WTC11 (cell line): ENCODE measurements at places on chromosomes 5 and 9. TPM values are rescaled to one million over a fixed set of nuclear protein-coding genes. Genes with fewer than 3 reads are reported as not detected.

DNA sequence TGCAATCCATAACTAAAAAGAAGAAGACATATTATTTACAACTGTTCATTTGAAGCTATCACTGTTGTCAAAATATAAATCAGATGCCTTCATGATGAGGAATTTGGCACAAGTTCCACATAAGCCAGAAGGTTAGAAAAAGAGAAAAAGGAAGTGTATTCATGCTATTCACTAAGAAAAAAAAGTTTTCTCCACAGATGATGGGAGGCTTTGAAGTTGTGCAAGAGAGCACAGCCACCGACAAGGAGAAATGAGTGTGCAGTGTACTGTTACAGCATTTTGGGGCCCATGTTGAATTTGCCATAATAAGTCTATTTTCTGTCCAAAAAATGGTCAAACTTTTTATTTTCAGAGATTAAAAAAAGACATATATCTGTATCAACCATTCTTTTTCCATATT lies 32.9 kb upstream of the IFNK start:
- H3K27ac ChIP-seq = no peak overlapping the region
- no peaks in the 10 kb centered on the region for H3K27me3 ChIP-seq
- peaks cover 51% of the 10 kb centered on the region for H3K4me1 ChIP-seq
- DNase-seq = no peak
- H3K36me3 ChIP-seq = peaks cover 34% of the 10 kb centered on the region

GRCh38 chr5:15452781-15453180 lies 47.2 kb upstream of the FBXL7 start:
- H3K27me3 ChIP-seq = 0 out of 2 replicates have a peak, but pooled peaks cover 3% of the 10 kb centered on the region
- H3K36me3 ChIP-seq = no peaks in the 10 kb centered on the region
- DNase-seq = no peak

FAM221B gene
- total RNA-seq = 0.11 TPM in 1 of 3 replicates, not detected in the others

AGXT2 gene
- not detected in 3 replicates for total RNA-seq

GRCh38 chr9:32884482-32884881 lies 101.1 kb downstream of the TMEM215 start:
- no peak overlapping the region for H3K4me3 ChIP-seq
- DNase-seq = no peak
- no peak overlapping the region for H3K27ac ChIP-seq
- H3K27me3 ChIP-seq = no peaks in the 10 kb centered on the region
- peaks cover 5% of the 10 kb centered on the region for H3K4me1 ChIP-seq

GRCh38 chr5:145666591-145666990 lies 168.6 kb downstream of the PRELID2 start:
- H3K4me1 ChIP-seq = peaks cover 6% of the 10 kb centered on the region; the same call in 1 of the 2 replicates
- no peak for DNase-seq
- no peak overlapping the region for H3K4me3 ChIP-seq

RPS14 gene
- 2,564 to 2,814 TPM (median 2,812 TPM) in 3 replicates for total RNA-seq

PRR16 gene
- 0.23 to 0.53 TPM (median 0.42 TPM) in 3 replicates for total RNA-seq
